ENCODE measurements at places on chromosomes 12 and 14.

DNA sequence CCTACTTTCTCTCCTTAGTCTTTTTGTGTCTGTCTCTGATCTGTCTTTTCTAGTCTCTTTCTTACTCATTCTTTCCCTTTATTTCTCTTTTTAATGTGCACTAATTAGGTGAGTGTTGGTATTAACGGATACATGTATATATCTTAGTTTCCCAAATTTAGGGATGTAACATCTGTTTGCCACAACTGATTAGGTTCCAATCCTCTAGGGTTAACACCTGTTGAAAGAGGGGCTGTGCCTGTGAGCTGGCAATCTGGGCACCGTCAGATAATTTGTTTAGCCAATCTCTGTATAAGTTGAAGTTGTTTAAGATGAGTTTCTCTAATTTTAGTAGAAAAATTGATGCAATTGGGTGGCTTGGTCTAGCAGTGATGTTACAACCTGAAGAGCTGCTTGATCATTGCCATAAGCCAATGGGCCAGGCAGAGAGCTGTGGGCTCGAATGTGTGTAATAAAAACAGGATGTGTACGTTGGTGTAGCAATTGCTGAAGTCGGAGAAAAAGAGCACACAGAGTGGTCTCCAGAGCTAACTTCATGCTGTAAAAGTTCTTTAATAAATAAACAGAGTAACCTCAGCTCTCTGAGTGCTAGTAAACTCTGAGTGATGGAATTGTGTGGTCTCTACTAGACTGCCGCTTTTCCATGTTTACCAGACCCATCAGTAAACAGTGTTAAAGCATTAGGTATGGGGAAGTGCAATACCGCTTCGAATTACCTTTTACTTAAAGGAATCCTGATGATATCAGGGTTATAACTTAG lies 18.3 kb upstream of the LYZ start:
- DNase-seq: no peak

DNA sequence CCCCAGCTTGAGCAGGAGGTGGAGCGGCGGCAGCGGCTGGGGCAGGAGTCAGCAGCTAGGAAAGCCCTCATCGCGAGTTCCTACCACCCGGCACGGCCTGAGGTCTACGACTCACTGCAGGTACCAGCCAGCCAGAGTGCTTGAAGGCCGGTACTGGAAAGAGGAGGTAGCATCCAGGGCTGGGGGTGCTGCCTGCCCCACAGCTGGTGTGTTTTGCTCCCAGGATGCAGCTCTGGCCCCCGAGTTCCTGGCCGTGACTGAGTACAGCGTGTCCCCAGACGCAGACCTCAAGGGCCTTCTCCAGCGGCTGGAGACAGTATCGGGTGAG lies 1.6 kb downstream of the OGFOD2 start:
- no peak for DNase-seq

GRCh38 chr14:70077720-70078119 lies 111.0 kb downstream of the SLC8A3 start:
- DNase-seq: no peak

DNA sequence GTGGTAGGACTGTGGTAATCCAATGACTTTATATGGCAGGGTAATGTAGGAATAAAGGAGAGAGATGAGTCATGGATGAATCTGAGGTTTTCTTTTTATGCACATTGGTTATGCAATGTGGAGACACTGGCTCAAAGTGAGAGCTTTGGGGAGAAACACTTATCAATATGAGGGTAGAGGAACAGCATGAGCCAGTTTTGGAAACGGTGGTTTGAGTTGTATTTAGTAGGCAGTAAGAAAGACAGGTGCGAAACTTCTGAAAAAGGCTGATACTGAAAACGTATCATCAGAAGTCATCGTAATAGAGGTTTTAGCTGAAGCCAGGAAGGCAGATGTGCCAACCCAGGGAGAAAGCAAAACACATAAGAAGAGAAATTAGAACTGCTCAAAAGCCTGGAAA lies 854.8 kb upstream of the SEL1L start:
- DNase-seq: no peak

GRCh38 chr14:55332654-55333570 lies 61.7 kb downstream of the FBXO34 start:
- DNase-seq: no peak

GRCh38 chr12:3101309-3102024 lies 24.3 kb downstream of the TSPAN9 start:
- no peak for DNase-seq

GRCh38 chr12:108803428-108804105 lies 53.8 kb downstream of the SSH1 start:
- peak; percentile 93 for DNase-seq

DNA sequence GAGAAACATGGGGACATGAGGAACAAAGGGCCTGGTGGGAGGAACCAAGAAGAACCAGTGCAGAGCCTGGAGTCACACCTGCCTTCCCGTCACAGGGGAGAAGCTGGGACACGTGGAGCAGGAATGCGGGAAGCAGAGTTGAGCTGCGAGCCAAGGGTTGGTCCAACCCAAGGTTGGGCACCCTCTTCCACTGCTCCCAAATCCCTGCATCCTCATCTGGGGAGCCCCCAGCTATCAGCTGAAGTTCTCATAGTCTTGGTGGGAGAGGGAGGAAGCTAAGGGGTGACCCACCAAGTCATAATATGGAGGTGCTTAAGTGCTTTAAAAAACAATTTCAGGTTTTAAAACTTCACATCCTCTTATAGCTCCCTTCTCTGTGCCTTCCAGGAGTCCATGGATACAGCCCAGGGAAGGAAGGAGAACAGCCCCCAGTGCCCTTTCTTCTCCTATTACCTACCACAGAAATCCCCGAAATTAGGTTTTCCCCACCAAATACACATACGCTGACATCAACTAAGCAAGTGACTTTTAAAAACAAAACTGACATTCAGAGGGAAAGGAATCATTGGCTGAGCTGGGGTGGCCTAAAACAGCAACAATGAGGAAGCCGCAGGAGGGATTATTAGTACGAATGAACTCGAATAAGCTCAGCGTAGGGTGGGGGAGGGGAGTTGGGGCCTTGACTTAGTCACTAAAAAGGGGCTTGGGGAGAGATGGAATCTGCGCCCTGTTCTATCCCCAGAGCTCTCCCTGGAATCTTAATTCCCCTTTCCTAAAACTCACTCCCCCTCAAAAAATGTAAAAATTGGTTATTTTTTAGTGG lies 4.5 kb downstream of the MYL6 start:
- no peak for DNase-seq

- DNase-seq: no peak
Measured at GRCh38 chr14:75013290-75013689, 10.6 kb downstream of the EIF2B2 start.

GRCh38 chr12:54648265-54648664 lies at the start of gene DCD:
Gene DCD (minus strand): TSS chr12:54648365. CDS start chr12:54648303, 62 bp downstream.
- DNase-seq: no peak

GRCh38 chr12:132803888-132804287 lies 24.8 kb downstream of the GOLGA3 start:
- DNase-seq: no peak

DNA sequence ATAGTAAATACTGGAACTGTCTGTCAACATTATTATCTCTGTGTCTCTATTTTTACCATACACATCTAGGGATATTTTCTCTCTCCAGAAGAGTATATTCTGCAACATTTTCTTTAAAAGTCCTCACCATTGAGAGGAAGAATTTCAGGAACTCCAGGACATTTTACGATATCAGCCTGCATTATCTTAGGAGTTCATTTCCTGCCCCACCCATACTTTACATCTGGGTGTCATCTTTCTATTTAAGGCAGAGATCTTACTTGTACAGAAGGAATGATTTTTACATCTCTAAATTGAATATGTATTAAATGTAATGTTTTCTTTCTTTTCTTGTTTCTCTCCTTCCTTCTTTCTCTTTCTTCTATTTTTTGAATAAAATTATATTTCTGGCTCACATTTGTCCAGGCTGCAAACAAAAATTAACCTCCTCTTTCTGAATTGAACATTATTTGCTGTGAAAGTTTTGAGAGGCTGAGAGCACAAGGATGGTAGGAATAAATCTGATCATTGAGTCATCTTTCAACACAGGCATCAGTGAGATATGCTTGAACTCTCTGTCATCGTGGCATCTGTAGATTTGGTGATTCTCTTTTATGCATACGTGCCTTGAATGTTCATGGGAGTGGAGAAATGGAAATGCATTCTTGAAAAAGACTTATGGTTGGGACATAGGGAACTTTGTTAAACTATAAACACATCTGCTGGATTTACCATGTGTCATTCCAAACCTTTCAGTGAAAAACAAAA lies 753.6 kb downstream of the SLC16A7 start:
- DNase-seq: no peak

DNA sequence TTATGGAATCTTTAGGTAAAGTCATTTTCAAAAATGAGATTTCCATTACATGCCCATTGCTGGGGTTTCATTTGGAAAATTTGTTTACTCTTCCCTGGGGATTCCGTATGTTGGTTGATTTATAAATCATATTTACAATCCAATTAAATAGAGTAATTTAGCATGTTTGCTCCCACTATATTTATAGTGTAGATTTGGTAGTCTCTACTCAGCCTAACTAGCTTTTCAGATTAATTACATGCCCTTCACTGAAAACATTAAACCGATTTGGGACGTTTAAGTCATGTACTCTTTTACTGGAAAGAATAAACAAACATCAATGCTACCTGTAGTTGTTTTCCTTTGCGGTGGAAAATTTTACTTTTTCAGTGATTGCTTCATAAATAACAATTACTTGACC lies 10.4 kb downstream of the PAX9 start:
- DNase-seq: no peak

GRCh38 chr12:114397978-114398881 lies 7.7 kb downstream of the TBX5 start:
- no peak for DNase-seq

DNA sequence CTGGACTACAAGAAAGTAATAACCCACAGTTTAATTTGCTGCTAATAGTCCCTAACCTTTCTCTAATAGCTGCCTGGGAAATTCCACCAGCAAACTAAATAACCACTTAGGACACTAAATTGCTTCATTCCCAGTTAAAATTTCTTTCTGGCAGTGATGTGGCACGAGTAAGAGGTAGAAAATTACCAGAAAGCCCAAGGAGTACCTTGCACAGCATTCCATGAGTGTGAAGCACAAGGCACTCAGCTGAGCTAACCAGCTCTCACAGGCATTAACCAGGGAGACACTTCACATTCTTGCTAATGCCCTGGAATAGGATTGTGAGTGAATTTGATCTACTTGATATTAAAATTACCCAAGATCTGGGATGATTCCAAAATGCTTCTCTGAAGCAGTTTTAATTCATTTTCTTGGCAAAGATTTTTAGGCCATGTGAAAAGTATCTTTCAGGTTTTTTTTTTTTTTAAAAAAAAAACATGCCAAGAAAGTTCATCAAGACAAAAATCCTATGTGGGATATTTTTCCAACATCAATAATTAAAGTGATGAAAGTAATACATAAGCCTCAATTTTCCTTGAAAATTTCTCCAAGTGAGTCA lies 29.5 kb downstream of the TSPAN8 start:
- DNase-seq: no peak

DNA sequence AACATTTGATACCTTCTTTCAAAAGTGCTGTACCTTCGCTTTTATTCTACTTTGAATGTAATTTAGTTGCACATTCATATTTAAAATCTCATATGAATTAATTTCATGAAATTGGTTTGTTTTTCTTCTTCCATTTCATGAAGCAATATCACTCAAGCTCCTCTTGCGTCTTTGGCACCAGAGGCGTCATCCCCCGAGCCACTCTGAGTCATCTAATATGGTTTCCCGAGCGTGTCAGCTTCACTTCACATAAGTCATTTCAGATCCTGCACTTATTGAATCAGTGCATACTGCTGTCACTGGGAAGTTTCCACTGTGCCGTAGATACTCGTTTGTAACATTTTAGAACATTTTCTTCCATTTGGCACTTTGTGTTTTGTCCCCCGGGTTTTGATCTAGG lies 105.6 kb downstream of the SLC25A47 start:
- peak; percentile 26 for DNase-seq

DNA sequence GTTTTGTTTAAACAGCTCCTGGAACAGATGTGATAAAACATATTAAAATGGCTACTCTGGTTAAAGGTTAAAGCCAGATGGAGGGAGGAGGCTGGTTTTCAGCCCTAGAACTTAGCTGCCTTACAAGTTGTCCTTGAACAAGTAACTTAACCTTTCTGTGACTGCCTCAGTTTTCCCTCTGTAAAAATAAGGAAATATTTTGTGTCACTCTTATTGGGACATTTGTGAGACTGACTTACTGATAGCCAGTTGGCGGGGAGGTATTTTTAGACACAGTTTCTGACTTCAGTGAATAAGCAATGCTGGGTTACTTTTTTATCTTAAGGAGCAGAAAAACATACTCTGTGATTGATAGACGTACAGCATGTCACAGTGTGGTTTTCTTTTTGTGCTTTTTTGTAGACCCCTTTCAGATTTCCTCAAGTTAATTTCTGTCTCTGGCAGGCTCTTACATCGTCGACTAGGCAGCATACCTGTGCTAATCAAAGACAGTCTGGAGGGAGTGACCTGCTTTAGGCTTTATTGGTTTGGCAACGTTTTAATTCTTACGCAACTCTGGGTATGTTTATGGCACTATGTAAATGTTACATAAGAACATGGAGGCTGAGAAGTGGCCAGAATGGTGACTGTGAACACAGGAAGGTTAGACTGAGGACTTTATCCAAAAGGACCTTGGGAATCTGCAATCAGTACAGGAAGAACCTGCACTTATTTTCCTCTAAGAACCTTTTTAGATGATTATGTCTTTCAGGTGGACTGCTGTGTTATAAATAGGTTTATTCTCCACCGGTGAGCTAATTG lies 3.3 kb downstream of the ACVR1B start:
- DNase-seq: peak; percentile 13

GRCh38 chr14:106308839-106309389 lies 782.5 kb downstream of the TMEM121 start:
- DNase-seq: no peak

DNA sequence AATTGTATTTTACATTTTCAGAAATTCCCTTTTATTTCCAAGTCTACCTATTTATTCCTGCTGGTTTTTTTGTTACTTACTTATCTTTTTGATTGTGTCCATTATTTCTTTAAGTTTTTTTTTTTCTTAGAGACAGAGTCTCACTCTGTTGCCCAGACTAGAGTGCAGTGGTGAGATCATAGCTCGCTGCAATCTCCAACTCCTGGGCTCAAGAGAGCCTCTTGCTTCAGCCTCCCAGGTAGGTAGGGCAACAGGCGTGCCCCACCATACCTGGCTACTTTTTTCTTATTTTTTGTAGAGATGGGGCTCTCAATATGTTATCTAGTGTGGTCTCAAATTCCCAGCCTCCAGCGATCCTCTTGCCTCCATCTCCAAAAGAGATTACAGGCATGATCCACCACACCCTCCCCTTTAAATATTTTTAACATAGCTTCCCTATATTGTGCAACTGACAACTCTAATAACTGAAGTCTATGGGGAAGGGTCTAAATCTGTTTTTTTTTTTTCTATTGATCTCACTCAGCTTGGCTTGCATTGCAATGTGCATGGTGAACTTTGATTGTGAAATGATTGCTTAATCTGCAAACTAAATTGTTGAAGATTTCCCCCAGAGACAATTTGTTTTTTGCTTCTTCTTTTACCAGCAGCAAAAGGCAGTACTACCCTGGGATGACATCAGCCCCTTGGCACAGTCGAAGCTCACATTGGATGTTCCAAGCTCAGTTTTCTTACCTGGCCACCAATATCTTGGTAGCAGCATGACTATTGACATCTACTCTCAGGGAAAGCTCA lies 25.7 kb upstream of the COCH start:
- DNase-seq: no peak

GRCh38 chr14:77186911-77187648 lies 5.5 kb downstream of the TMEM63C start:
- DNase-seq: no peak

- no peak for DNase-seq
Measured at GRCh38 chr14:33271891-33272290, 333.2 kb downstream of the NPAS3 start.

GRCh38 chr14:31229638-31230572 lies 22.3 kb upstream of the HECTD1 start:
- peak; percentile 97 for DNase-seq

- no peak for DNase-seq
Measured at GRCh38 chr14:96065661-96066459, 26.7 kb downstream of the C14orf132 start.

All from HCEC 1CT (cell line).